Left renal cortex interstitium (tissue), 4 donors: ENCODE measurements at places on chromosomes 6 and 20.

DNA sequence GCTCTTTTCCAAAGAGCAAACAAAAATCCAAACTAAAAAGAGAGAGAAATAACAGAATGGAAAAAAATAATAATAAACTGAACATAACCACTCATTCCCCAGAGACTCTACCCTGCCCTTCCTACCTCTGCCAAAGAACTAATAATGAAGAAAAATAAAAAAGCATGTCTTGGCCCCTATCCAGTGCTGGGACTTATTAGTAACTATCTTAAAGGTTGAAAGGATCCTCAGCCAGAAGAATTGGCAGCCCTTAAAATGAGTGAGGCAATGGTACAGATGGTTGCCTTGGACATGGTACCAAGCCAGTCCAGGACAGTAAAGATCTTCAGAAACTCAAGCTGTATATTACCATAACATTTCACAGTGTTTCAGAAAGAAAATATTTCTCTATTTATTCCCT lies 279.3 kb downstream of the HACE1 start:
- no peak for DNase-seq

- DNase-seq, result no peak
Observed at GRCh38 chr6:127207591-127208120, 59.0 kb upstream of the RNF146 start.

GRCh38 chr6:72636786-72637185 lies 14.9 kb downstream of the KCNQ5 start:
- no peak for DNase-seq

GRCh38 chr20:13461849-13462458 lies 176.8 kb downstream of the TASP1 start:
- no peak for DNase-seq

GRCh38 chr20:20780127-20780824 lies 67.8 kb upstream of the RALGAPA2 start:
- no peak for DNase-seq

GRCh38 chr6:16999491-17000436 lies 102.1 kb upstream of the STMND1 start:
- DNase-seq, result no peak

DNA sequence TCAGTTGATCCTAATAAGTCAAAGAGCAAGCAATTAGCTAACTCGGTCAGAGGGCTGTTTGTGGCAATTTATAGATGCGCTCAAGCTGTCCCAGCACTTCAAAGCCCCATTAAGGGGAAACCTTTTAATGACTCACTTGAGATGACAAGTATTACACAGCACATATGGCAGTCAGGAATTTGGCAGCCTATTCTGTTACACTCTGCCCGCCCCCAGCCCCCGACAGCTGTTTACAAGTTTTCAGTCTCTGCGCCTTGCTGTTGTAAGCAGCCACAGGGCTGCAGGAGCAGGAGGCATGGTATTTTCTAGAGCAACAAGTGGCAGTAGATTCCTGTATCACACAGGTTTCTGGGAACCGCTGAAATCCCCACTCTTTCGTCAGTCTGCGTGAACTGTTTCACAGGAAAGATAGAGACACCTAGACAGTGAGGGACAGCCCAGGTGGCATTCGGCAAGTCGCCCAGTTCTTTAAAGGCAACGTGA lies 263.0 kb downstream of the FOXC1 start:
- DNase-seq, result peak; percentile 85

GRCh38 chr20:51359947-51360346 lies 182.6 kb downstream of the NFATC2 start:
- no peak for DNase-seq

DNA sequence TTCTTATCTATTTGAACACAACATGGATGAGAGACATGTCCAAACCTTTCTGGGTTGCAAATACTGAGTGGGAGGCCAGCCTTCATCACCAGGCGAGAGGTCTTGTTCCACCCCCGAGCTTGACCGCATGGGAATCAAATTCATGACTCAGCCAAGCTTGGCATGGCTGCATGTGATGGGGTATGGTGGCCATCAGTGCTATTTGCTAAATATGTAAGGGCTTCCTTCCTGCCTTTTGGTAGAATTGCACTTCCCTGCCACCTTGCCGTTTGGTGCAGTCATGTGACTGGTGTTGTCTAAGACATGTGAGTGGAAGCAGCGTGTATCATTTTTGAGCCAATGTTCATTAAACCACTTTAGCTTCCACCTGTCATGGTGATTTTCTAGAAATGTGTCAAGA lies 508.9 kb upstream of the SULF2 start:
- DNase-seq, result no peak
